NCI-H446 (cell line): ENCODE measurements at places on chromosomes 12 and 14.

DNA sequence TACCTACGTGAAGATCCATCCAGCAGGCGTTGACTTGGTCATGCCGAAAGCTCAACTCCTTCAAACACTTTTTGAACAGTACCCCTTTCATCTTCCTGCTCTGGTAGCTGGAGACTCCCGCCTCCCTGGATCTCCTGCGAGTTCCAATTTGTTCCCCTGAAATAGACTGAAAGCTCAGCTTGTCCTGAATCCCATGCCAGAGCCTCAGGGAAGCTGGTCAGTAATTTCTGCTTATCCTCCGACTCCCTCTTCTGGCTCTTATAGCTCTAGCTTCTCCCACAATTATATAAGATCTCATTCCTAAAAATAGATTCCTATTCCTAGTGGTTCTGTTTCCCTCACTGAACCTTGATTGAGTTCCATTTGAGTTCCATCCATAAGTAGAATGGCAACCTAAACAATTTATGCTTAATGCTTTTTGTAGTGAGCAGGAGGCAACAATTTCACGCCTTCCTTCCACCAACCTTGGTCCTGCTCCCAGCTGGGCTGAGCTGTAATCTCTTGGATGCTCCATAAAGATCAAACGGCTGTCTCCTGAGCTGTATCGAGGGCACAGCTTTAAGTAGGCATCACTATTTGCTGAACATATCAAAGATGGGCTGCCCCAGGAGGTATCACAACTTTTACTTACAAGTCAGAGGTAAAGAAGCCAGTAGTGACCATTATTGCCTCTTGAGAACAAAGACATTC is 8.0 kb upstream of the TMEM132C start:
- DNase-seq, result no peak

DNA sequence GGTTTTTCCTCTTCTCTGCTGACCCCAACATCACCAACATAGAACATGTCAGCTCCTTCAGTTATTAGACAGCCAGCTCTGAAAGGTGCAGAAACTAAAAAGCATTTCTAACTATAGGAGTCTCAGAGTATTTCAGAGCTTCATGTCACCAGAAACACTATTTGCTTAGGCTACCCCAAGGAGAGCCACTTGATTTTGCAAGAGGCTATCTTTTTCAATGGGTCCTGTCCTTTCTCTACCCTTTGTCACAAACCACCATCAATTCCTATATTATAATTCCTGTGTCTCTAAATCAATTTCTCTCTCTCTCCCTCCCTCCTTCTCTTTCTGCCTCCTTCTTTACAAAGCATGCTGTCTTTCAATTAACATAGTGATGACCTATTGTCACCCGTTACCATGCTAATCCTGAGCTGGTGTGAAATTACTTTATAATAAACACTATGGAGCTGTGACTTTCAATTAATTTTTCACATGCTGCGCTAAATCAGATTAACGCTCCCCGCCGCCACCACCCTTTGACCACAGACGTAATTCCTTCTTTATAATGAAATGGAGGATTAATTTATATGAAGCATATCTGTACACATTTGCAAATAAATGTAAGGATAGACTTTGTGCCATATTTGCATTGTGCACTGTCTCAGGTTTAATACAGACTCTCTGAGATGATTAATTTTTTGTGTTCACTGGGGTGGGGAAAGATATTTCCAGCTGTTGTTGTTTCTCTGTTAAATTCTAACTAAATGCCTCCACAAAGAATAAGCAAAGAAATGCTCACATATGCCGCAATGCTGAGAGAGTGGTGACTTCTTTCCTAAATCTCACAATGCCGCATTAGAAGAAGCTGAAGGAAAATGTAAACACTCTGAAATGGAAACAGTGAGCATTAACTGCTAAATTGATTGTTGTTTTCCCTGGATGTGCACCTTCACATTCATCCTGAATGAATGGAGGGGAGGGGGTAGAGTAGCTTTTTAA is 418.6 kb downstream of the PDZRN4 start:
- DNase-seq, result no peak

GRCh38 chr12:66379616-66380015 is 77.3 kb downstream of the HELB start:
- no peak for DNase-seq

DNA sequence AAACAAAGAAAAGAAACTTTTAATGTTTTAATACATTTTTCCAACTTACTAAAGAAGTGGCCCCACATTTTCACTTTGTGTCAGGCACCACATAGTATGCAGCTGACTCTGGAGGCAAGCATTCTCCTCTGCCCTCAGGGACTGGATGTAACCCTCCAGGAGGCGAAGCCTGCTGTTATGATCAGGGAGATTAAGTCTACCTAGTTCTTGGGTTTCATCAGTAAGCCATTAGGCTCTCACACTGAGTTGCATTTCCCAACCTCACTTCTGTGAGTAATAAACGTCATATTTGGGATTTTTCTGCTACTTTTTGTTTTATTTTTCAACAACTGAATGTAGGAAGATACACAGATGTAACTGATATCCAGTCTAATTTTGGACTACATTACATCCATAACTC is 101.2 kb upstream of the LRFN5 start:
- DNase-seq, result no peak

GRCh38 chr12:98532687-98533304 is 17.4 kb downstream of the TMPO start:
- peak; percentile 38 for DNase-seq

- DNase-seq, result no peak
These were observed 396.7 kb upstream of the OR4E1 start for GRCh38 chr14:22070119-22070982.

DNA sequence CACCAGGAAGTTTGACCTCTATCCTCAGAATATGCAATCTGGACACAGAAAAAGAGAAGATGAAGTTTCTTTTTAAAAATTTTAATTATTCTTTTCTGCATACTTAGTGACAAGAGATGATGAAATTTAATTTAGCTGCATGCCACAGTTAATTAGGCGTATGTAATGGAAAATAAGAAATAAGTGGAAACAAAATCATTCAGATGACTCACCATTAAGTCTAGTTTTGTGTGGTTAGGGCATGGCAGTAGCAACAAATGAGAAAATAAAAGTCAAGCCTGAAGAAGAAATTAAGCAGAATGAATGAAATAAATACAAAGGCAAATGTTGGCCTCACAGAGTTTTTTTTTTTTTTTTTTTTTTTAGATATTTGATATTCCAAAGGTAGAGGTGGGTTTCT is 30.9 kb upstream of the KLRD1 start:
- no peak for DNase-seq

DNA sequence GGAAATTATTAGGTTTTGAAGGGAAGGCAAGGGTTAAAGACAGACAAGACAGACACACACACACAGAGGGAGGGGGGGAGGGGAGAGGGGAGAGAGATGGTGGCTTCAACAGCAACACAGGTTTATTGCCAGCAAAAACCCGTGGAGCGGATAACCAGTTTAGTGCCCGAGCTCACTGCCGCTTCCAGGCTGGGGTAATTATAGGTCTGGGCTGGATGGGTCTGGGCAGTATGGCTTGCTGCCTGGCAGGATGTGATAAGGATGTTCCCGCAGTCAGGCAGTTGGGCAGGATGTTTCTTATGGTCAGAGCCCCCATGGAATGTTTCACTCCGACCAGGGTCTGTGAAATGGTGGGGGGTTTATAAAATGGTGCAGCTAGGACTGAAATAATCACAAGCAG is 4.4 kb upstream of the TDRD9 start:
- no peak for DNase-seq

GRCh38 chr12:79886917-79887519 is 47.9 kb downstream of the PPP1R12A start:
- DNase-seq, result no peak
